ENCODE measurements at places on chromosomes 5 and 9.

DNA sequence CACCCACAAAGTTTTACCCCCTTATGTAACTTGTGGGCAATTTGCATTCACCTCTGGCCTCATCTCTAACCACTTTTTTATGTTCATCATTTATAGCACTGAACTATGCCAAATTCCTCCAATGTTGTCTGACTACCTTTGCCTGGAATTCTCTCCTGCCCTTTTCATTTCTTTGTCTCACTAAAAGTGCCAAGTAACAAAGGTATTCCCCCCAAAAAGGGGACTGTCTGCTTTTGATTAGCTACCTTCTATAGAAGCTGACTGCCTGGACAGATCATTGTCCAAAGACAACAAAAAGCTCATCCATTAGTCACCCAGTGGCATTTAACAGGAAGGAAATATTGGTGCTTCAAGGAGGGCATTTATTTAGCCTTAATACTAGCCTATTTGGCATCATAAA lies 189.9 kb upstream of the VCAN start:
- DNase-seq: no peak

DNA sequence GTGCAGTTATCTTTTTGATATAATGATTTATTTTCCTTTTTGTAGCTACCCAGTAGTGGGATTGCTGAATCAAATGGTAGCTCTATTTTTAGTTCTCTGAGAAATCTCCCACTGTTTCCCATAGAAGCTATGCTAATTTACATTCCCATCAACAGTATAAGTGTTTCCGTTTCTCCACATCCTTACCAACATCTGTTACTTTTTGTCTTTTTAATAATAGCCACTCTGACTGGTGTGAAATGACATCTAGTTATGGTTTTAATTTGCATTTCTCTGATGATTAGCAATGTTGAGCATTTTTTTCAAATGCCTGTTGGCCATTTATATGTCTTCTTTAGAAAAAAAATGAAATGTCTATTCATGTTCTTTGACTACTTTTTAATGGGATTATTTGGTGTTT lies 94.7 kb downstream of the SERINC5 start:
- no peak for DNase-seq

DNA sequence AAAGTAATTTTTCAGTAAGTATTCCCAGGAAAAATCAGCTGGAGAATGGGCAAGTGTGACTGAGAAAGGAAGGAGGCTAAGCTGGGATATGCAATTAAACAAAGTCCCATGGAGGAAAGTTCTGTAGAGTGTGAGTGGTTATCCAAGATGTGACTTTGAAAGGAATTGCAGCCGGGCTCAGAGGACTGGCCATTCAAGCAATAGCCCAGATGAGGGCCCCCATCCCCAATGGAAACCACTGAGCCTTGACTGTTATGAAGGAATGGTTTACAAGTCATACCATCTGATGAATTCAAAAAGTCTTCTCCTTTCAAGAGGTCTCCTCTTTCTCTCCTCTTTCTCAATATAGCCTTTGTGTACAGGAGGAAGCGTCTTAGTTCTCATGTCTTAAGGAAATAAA lies 6.5 kb downstream of the LVRN start:
- DNase-seq: no peak

- no peak for DNase-seq
These were observed 9.0 kb downstream of the CREBRF start for GRCh38 chr5:173065155-173065554.

- DNase-seq: no peak
These were observed 446.4 kb upstream of the PTGER4 start for GRCh38 chr5:40233268-40233667.

DNA sequence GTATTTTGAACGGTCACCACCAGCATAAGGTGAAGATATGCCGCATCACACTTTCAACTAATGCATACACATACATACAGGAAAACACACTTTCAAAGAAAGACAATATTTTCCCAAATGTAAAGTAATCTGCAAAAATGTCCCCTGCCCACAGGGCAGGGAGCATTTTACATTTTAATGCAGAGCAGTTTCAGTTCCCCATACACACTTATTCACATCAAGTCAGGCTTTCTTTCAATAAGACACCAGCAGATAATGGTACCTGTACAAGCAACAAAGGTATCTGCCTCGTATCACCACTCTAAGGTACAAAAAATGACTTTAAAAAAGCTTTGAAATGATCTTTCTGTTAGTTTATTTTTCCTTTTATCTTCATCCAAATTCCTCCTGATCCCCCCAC lies 247.1 kb upstream of the CCNG1 start:
- no peak for DNase-seq

DNA sequence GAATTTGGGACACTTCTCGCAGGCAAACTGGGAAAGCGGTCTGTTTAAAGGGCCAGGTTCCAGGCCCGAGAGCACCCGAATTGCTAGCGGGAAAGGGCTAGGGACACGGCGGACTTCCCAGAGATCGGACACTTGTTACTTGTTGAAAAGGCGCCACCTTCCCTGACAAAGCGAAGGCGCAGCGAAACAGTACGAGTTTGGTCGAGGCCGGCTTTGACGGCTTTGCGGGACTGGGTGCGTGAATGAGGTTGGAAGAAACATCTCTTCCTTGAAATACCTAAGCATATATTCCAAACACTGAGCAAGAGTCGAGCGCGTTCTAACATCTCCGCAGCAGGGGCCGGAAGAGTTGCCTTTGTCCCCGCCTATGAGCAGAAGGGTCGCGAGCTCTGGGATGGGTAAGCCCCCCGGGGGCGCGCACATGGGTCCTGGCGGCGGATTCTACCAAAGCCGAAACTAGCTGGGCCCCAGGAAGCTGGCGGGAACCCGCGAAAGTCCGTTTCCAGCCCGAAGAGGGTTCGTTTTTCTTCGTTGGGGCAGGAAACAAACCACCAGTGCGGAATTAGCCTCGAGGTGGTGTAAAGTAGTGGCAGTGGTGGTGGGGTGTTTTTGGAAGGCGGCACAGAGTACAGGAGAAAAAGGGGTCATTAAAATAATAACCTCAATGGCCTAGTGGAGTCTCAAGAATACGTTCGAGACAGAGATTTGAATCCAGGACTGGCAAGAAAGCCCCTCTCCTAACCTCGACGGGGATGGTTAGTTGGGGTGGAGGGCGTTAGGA lies 1.5 kb downstream of the GDNF start:
- no peak for DNase-seq

DNA sequence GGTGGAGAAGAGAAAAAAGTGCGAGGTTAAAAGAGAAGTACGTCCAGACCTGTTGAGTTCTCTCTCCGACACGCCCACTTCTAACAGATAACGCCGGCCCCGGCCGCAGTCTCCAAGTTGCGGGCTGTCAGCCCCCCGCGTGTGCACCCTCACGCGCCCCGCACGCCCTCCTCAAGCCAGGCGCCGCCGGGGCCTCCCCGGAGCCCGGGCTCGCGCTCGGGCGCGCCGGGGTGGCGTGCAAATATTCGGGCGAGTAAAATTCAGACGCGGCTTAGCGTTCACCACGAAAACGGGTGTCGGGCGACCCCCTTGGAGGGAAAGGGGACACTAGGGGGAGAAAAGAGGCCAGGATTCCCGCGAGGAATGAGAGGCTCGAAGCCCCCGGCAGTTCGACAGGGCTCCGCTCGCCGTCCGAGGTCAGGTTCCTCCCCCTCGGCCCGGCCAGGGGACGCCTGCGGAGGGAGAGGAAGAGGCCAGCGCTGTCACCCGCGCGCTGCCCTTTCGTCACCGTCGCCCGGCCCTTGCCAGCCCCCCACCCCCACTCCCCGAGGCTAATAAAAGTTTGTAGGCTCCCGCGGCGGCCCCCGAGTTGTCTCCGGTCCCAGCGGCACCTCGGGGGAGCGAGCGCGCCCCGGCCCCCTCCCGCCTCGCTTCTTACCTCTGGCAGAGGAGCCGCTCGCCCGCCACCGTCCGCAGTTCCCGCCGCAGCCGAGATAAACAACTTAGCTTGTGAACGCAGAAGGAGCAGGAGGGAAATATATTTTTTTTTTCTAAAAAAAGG lies 743 bp downstream of the NR3C1 start:
- DNase-seq: peak; percentile 59

DNA sequence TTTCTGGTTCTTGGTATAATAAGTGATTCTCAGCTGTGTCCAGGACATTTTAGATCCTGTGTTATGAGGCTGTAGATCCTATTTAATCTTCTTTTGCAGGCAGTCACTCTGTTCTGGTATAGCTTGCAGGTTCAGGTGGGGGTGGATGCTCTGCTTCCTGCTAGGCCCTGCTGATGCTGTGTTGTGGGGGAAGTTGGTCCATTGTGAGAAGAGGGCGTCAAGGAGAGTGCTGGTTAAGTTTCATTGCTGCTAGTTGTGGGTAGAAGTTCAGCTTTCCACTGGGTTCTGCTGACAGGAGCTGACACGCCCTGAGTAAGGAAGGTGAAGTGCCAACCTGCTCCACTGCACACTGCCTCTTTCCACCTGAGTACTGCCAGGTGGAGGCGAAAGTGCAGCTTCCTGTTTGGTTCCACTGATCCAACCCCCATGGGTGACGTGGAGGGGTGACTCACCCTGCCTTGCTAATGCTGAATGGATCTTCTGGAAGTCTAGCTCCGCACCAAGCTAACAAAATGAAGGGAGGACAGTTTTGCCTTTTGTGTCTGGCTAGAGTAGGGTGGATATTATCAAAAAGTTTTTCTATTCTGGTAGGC lies 16.3 kb downstream of the NMRK1 start:
- peak; percentile 77 for DNase-seq

DNA sequence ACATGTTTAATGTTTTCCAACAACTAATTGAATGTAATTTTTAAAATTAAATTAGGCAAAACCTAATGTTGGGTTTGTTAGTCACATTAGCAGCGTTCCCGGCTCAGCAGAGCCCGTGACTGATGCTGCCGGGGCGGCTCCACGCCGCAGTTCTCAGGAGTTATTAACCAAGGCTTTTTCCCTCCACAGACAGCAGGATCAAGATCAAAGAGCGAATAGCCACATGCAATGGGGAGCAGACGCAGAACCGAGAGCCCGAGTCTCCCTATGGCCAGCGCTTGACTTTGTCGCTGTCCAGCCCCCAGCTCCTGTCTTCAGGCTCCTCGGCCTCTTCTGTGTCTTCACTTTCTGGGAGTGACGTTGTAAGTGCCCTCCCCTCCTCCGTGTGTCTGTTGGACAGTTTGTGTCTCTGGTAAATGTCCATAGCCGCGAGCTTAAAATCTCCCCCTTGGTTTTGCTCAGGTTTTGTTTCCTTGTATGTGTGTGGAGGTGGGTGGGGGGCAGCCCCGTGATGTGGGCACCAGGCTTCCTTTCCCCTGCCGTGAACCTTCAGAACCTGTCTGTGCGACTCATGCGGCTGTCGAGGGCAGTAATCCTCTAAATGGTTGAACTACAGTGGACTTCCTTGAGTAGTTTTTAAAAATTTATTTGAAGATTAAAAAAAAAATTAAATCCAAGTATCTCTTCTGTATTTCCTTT lies 37.1 kb downstream of the TENT4A start:
- DNase-seq: no peak

DNA sequence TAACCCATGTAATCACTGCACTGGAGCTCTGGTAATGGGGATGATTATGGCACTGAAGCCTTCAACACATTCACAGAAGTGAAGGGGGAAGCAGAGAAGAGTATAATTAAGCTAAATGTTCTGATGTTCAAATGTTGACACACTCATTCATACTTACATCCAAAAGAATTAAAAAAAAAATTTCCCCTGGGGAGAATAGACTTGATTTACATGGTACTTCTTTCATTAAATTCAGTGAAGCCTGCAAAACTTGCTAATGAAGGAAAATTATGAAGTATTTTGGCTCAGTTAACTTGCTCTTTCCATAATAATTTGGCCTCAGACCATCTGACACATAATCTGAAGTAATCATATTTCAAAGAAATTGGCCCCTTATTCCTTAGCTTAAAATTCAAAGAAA lies 428.8 kb downstream of the SH3GL2 start:
- no peak for DNase-seq

DNA sequence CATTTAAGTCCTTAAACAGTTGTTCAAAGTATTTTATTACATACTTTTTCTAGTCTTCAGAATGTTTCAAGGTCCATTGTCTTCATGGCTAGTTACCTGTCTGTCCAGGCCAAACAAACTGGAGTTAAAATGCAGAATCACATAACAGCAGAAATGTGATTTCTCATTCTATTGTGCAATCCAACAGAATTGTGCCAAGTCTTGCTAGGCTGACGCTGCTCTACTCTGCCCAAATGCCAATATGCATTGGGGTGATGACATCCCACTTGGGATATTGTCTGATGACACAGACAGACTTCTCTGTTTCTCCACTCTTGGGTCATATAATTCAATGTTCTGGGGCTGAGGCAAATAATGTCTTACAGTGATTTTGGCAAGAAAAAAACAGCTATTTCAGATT lies 5.2 kb upstream of the SLC22A5 start:
- no peak for DNase-seq

DNA sequence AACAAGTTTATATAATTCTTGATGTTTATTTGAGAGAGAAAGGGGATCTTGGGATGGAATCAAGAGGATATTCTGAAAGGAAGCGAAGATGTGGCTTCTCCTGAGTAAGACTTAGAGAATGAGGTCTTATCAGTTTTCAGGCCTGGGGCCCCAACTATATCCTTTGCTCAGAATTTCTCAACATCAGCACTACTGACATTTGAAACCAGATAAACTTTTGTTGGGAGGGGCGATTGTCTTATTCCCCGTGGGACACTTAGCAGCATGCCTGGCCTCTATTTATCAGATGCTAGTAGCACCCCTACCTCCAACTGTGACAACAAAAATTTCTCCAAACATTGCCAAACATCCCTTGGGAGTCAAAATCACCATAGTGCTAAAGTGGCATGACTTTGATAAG lies 567.7 kb downstream of the MAT2B start:
- no peak for DNase-seq

- no peak for DNase-seq
These were observed 159.4 kb upstream of the FER start for GRCh38 chr5:108588323-108588722.

- no peak for DNase-seq
These were observed 16.4 kb downstream of the ATP6V0E1 start for GRCh38 chr5:172999974-173000373.

DNA sequence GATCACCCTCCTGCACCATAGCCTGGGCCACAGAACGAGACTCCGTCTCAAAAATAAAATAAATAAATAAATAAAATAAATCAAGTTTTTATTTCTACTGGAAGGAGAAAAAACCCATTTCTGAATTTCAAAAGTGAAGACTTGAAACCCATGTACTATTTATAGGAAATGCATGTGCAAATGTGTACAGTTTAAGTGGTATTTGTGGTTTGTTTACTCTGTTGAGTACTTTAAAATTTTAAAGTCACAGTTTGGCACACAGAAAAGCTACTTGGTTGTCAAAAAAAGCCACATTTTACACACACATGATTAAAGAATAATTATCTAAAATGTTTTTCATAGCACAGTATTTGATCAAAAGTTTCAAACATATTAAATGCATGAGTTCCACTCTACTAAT lies 43.6 kb downstream of the NR3C1 start:
- DNase-seq: no peak

GRCh38 chr9:12794101-12794799 lies 19.4 kb downstream of the LURAP1L start:
- DNase-seq: no peak

- no peak for DNase-seq
These were observed 153.0 kb downstream of the HMHB1 start for GRCh38 chr5:143964919-143965318.

DNA sequence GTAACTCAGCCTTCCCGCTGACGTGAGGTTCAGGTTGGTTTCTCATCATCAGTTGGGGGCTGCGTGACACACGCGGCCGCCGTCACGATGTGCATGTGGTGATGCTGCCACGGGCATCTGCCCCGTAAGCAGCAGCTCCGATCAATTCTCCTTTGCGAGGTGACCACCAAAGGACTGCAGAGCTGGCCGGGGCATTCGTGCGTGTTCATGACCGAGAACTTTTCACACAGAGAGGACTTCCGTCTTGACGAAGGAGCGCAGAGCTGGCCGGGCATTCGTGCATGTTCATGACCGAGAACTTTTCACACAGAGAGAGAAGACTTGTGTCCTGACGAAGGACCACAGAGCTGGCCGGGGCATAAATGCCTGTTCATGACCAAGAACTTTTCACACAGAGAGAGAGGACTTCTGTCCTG lies 3.8 kb upstream of the LCN1 start:
- no peak for DNase-seq
